ENCODE measurements at places on chromosomes 13 and 19.

DNA sequence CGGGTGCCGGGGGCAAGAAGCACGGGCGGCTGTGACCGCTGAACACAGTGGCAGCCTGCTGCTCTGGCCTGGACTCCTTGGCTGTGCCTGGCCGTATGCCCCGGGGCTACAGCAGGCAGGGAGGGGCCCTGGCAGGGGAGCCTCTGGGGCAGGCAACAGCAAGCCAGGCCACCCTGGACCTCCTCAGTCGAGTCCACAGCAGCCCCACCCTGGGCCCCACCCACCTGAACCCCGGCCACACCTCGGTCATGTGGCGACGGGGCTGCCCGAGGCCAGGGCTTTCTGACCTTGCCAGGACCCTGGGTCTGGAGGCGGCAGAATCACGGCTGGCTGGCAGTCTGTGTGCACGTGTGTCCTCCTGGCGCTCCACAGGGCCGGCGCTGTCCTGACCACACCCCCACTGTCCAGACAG, 8.7 kb downstream of the CILP2 start:
- DNase-seq = no peak

DNA sequence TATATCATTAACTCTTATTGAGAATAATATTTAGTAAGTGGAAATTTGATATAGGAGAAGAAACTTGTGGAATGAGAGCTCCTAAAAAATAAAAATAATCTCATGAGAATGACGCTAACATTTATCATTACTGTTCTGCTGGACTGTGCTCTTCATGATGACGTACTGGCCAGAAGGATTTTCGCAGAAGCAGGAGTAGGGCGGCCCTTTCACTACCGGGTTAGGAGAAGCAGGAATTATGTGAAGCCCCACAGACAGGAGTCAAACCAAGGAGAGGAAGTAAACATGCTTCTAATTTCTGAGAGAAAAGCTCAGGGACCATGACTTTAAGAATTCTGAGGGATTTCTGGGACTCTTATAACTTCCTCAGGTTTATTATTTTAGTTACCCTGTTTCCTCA, 195.1 kb downstream of the VWA8 start:
- DNase-seq = no peak

DNA sequence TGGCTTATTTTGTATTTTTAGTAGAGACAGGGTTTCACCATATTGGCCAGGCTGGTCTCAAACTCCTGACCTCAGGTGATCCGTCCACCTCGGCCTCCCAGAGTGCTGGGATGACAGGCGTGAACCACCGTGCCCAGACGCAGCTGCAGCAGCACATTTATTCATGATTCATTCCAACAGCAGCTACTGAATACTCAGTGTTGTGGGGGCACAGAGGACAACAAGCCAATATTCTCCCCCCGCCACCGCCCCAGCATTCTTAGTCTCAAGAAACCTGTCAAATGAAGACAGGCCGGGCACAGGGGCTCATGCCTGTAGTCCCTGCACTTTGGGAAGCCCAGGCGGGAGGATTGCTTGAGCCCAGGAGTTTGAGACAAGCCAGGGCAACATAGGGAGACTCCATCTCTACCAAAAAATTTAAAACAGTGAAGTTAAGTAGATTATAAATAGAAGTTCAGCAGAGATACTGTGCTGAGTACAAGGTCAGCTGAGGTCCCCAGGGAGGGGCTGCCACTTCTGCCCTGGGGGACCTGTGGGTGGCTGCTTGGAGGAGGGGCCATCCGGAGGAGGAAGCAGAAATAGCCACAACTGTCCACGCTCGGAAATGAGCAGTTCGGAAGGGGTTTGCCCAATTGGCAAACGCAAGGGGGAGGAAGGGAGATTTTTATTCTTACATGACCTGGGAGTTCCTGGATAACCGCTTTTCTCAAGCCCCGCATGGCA, 4.3 kb downstream of the DOT1L start:
- peak; percentile 83 for DNase-seq

- DNase-seq = no peak
These were observed 14.8 kb upstream of the MTUS2 start for GRCh38 chr13:28805193-28805819.

- DNase-seq = no peak
These were observed 20.4 kb upstream of the ZNF83 start for GRCh38 chr19:52658595-52658994.

DNA sequence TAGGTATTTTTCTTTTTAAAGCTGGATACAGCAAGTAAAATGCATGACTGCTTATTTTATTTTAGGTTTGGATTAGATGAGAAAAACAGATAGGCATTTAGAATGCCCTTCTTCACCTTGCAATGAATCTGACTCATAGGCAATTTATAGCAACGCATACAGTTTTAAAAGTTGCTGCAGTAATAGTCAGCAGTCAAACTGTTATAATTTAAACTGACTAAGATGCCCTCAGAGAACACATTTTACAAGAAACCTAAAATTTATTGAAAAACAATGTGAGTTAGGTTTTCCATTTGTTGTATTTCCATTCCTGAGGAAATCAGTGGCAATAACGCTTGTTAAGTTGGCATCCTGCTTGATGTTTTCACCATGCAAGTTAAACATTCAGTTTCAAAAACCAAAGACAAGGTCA, 1128.2 kb upstream of the PCDH9 start:
- no peak for DNase-seq

DNA sequence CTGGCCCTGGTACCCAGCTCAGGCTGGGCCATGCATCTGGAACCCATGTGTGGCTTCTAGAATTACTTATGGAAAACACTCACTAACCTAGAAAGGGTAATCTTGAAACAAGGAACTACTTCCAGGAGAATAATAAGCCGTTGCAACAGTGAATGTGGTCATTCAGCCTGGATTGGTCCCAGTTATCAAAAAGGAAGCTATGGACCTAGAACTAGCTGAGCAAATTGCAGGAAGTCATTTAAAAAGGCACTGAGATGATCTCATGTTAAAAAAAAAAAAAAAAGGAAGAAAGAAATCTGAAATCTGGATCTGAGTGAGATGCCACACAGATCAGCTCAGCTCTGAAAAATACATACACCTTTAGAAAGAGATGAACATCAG, 59.6 kb downstream of the DCT start:
- no peak for DNase-seq

- DNase-seq = no peak
These were observed 570.9 kb downstream of the GPC6 start for GRCh38 chr13:93797463-93797862.

GRCh38 chr13:90104764-90105163, 1242.7 kb upstream of the MIR17HG start:
- no peak for DNase-seq

DNA sequence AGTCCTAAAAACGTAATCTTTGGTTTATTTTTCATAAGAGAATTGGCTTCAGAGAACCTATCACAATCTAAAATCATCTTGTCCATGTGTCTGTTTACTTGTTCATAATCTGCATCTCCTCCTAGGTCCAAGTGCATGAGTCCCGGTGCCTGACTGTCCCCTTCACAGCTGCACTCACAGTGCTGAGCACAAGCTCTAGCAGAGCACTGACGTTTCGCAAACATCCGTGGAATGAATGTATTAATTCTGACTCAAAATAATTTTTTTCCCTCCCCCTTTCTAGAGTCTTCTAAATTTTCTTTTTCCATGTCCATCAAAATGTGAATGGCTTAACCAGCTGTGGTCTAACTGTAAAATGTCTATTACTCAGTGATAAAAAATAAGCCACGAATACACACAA, 245.5 kb upstream of the TSHZ3 start:
- no peak for DNase-seq

DNA sequence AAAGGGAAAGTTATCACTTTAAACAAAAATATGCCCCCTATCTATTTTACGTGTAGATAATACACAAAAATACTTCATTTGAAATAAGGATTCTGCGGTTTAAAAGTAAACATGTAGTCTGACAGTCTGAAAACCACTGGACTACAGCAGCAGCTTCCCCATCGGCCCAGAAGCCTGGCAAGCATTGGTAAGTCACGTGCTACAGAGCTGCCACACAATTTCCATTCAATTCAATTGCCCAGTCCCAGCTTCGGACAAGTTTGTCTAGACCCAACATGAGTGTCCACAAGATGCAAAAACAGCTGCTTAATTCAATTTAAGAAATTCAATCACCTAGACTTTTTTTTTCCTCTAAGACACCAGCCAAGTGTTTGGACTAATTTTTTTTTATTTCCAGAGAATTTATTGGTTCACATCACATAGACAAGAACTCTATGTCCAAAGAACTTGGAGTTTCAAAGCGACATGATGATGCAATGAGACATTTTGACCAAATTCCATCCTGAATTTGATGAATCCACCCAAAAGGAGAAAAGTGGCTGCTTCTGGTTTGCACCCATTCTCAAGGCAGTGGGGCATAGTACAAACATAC, 458.9 kb downstream of the COG6 start:
- no peak for DNase-seq

DNA sequence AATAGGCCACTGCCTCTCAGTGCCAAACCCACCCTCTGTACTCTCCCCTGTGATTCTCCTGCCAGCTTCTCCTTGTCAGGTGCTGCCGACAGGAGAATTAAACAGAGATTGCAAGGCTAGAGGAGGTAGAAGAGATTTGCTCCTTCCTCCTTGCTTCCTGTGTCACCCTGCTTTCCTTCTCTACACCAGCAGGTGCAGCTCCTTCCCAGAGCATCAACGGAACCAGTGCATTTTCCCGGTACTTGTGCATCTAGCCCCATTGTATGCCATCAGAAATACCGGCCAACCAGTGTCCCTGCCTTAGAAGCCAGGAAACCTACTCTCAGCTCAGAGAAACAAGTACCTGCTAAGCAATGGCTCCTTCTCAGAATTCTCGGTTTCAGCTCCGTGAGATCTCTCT, 253.2 kb downstream of the SUCLA2 start:
- DNase-seq = no peak

- DNase-seq = no peak
These were observed 57.9 kb upstream of the VSTM2B start for GRCh38 chr19:29467824-29468401.

DNA sequence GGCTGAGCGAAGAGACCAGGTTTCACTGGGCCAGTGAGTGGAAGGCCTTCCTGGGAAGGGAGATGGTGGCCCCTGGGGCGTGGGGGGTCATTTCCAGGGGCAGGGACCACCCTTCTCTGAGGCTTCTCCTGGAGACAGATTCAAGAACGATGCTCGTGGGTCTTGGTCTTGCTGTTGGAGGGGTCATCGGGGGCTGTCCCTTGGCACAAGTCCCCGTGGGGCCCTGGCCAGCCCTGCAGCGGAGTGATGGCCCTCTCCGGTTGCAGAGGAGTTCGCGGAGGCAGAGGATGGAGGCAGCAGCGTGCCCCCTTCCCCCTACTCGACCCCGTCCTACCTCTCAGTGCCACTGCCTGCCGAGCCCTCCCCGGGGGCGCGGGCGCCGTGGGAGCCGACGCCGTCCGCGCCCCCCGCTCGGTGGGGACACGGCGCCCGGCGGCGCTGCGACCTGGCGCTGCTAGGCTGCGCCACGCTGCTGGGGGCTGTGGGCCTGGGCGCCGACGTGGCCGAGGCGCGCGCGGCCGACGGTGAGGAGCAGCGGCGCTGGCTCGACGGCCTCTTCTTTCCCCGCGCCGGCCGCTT, 4.8 kb downstream of the TTC9B start:
- no peak for DNase-seq

Data from tibial artery (tissue), 4 donors.